GM12878 (cell line): ENCODE measurements at places on chromosomes 5 and 9.

DNA sequence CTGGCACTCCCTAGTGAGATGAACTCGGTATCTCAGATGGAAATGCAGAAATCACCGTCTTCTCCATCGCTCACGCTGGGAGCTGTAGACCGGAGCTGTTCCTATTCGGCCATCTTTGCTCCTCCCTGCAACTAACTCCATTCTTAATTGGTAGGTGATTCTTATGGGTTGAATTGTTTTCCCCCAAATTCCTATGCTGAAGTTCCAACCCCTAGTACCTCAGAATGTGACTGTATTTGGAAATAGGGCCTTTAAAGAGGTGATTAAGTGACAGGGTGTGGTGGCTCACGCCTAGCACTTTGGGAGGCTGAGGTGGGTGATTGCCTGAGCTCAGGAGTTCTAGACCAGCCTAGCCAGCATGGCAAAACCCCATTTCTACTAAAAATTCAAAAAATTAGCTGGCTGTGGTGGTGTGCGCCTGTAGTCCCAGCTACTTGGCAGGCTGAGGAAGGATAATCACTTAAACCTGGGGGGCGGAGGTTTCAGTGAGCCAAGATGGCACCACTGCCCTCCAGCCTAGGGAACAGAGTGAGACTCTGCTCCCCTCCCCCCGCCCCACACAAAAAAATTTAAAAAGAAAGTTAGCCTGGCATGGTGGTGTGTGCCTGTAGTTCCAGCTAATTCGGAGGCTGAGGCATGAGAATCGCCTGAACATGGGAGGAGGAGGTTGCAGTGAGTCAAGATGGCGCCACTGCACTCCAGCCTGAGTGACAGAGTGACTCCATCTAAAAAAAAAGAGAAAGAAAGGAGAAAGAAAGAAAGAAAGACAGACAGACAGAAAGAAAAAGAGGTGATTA is 25.2 kb upstream of the FOCAD start:
- DNase-seq, result no peak

GRCh38 chr9:1701113-1701512 is 314.0 kb upstream of the SMARCA2 start:
- no peak for DNase-seq

DNA sequence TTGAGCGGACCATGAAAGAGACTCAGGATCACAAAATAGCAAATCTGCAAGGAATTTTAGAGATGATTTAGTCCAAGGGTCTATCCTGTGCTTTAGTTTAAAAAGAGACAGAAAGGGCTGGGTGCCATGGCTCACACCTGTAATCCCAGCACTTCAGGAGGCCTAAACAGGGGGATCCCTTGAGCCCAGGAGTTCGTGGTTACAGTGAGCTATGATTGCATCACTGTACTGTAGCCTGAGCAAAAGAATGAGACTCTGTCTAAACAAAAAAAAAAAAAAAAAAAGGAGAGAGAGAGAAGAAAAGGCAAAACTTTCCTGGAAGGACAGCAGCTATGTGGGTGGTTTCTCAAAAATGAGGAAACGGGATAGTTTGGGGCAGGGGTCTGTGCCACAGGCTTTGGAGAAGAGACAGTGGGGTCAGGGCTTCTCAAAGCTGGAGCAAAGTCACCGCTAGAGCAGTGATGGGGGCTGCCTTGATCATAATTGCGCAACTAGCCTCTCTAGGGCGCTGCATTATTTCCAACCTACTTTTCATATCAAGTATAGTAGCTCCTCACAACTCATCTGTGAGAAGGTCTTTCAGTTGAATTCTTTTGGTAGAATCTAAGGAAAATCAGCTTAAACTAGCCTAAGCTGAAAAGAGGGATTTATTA is 8.5 kb upstream of the ANKH start:
- DNase-seq, result no peak

DNA sequence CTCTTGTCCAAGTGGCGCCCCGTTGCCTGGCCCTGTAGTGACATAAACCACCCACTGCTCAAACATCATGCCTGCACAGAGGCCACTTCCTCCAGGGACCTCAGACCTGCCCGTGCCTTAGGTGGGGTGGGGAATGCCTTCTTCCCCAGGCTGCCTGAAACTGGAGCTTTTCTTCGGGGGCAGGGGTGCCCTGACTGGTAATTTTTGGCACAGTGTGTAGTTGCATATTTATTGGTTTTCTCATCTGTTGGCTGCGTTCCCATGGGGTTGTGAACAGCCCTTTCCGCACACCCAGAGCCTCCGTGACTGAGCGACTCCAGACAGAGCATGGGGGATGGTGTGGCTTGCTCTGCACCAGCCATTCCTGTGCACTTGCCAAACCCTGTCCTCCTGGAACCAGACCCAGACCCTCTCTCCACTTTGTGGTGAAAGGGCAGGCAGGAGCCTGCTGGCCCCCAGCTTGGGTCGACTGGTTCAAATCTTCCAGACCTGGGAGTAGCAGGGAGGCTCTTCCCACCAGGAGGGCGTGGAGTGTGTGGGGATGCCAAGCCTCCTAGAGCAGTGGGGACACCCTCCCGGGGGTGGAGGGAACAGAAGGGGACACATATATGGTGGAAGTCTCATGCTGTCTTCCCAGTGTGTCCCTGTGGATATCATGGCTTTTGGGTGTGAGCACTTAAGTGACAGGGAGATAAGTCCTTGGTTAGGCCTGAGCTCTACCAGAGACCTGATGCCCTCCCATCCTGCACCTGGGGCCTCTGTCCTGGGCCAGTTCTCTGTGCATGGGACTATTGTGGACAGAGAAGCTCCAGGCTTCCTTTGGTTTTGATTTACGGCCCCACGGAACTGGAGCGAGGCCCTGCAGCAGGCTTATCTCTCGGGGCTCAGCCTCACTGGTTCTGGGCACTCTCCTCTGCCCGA is 39.6 kb downstream of the WNK2 start:
- DNase-seq, result no peak

DNA sequence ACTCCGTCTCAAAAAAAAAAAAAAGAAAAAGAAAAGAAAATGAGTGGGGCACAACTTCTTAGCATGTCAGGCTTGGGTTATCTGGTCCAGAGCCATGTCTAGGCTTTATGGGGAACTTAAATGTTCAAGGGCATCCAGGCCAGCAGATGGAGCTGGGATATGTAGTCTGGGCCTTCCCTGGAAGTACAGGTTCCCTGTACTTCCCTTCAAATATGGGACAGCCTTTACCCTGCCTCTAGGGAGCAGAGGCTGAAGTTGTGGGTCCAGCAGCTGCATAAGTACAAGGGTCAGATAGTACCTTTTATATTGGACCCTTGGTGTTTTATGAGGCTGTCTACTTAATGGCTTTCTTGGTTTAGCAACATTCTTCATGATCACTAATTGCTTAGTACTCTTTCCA is 42.1 kb downstream of the FAF2 start:
- no peak for DNase-seq

DNA sequence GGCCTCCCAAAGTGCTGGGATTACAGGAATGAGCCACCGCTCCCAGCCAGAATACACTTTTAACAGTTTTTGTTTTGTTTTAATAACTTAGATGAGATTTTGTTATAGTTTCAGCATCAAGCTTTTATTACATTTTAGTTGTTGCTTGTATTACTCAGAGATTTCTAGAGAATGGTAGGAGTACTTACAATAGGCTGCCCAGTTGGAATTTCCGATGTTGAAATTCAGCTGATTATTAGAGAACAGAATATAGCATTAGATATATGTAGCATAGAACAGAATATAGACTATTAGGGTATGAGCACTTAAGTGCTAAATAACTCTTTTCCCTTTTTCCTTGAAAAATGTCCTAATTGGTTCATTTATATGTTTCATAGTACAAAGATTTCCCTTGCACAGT is 6.2 kb downstream of the KDM4C start:
- DNase-seq, result no peak
